ENCODE measurements at places on chromosomes 16 and 17. TPM values are rescaled to one million over a fixed set of nuclear protein-coding genes. Genes with fewer than 3 reads are reported as not detected.

ADAMTS18 gene
- 0.28 TPM for total RNA-seq

CEMP1 gene
- 0.22 TPM for total RNA-seq

KCNAB3 gene
- total RNA-seq, result 0.77 TPM

DRG2 gene
- 33.5 TPM for total RNA-seq

GRCh38 chr17:13525876-13526275 lies 75.9 kb downstream of the HS3ST3A1 start:
- no peak for DNase-seq
- H3K27ac ChIP-seq, result no peak overlapping the region
- no peaks in the 10 kb centered on the region for H3K27me3 ChIP-seq
- no peak overlapping the region for H3K4me3 ChIP-seq

- peaks cover 25% of the 10 kb centered on the region for H3K27me3 ChIP-seq
- H3K27ac ChIP-seq, result no peak overlapping the region
- no peaks in the 10 kb centered on the region for H3K36me3 ChIP-seq
- no peak for DNase-seq
These were observed 4.4 kb downstream of the TPSAB1 start for GRCh38 chr16:1244881-1245280.

DNA sequence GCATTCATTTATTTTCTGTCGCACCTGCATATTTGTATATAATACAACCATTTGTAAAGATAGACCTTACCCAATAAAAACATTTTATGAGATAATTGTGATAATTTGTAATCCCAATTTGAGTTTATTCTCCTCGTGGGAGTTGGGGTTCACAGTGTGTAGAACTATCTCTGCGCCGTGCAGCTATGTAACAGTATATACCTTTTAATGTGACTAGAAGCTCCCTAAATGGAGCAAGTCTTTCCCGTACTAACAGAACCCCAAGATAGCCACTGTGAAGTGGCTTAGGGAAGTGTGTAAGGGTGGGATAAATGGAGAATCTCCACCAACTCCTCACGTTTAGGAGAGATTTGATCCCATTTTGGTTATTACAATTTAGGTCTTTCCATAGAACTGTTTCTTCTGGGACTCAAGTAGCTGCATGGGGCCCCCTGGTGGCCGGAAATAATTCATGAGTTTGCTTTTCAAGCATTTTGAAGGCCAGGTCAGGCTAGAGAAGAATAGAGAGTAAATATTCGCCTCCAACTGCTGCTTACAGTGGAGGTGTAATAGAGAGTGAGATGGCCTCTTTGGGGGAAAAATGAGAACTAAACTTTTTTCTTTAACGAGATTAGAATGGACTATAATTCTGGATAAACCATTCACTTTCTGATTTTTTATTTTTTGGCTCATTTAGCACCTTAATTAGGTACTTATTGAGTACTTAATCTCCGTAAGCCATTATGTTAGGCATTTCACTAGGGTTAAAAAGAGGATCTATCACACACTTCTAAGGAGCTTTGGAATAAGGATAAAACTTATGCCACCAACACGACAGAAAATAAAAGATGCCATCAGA lies 4.5 kb downstream of the TMEM100 start:
- peak; percentile 75 for DNase-seq
- H3K4me3 ChIP-seq, result no peak overlapping the region
- H3K4me1 ChIP-seq, result peaks cover 12% of the 10 kb centered on the region
- H3K36me3 ChIP-seq, result no peaks in the 10 kb centered on the region
- no peak overlapping the region for H3K27ac ChIP-seq
- peaks cover 3% of the 10 kb centered on the region for H3K27me3 ChIP-seq

Measured in psoas muscle (tissue), 8 donors.